GM18507 (cell line): ENCODE measurements at places on chromosomes 16 and 17.

DNA sequence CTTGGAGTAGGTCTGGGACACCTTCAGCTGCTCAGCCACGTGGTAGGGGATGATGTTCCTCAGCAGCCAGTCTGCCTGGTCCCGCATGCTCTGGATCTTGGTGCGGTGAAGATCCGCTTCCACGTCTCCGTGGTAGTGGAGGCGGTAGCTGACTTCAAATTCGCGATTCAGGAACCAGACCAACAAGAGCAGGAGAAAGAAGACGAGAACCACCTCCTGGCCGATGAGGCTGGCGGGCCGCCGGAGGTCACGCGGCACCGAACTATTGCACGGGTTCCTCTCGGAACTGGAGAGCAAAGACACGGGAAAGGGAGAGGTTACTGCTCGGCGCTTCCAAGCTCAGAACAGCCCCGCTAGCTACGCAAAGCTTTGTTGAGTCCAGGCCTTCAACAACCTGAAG is 86.2 kb upstream of the CREBBP start:
- no peak for DNase-seq

DNA sequence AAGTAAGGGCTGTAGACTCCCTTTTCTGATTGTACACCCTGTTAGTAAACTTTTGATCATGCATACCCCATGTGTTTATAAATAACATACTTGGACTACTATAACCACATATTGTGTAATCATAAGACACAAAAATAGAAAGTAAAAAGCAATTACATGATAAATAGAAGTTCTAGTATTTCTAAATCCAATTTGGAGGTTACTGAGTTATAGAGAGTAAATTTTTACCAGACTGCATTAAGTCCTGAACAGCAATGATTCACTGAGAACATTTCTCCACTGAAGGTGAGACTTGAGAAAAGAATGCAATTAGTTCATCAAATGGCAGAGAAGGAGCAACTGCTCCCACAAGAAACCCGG is 7.7 kb upstream of the TBKBP1 start:
- DNase-seq = no peak

- no peak for DNase-seq
Measured at GRCh38 chr17:44990994-44991393, 22.9 kb upstream of the C1QL1 start.

GRCh38 chr16:86740906-86741799 is 162.8 kb downstream of the FOXL1 start:
- DNase-seq = no peak

GRCh38 chr17:17870247-17870646 is 33.5 kb upstream of the SREBF1 start:
- DNase-seq = no peak

- DNase-seq = no peak
Measured at GRCh38 chr16:2712546-2712945, 7.5 kb downstream of the PRSS27 start.

DNA sequence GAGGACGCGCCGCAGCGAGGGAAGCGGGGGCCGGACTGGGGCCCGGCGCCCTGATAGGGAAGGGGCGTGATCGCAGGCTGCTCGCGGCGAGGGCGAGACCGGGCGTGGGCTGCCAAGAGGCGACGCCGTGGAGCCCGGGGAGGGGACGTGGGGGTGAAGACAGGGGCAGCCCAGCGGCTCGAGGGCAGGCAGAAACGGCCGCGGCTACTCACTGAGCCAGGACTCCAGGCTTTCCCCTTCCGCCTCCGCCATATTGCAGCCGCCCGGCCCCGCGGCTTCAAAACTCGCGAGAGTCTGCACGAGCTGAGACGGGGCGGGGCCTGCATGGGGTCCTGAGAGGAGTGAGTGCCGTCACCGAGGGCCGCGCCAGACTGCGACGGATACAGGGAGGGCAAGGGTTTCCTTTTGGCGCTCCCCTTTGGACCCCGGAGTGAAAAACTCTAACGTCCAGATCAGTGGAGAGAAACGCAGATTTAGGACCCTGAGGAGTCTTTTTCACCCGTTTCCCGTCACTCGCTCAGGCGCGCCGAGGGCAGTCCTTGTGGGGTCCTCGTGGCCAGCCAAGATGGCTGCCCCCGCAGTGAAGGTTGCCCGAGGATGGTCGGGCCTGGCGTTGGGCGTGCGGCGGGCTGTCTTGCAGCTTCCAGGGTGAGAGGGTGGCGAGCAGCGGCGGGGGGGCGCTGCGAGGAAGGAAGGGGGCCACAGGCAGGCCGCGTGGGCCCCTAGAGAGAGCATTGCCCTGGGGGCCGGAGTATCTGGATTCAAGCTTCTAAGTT is at the start of the genes GGA3 and MRPS7:
Gene GGA3, minus strand, starts transcription at position 271 of the 776 bp plus-strand sequence. Its CDS starts 19 bp downstream, at position 252.
Gene MRPS7, plus strand, starts transcription at position 544 of the 776 bp plus-strand sequence. Its CDS starts 22 bp downstream, at position 566.
- DNase-seq = peak; percentile 91

DNA sequence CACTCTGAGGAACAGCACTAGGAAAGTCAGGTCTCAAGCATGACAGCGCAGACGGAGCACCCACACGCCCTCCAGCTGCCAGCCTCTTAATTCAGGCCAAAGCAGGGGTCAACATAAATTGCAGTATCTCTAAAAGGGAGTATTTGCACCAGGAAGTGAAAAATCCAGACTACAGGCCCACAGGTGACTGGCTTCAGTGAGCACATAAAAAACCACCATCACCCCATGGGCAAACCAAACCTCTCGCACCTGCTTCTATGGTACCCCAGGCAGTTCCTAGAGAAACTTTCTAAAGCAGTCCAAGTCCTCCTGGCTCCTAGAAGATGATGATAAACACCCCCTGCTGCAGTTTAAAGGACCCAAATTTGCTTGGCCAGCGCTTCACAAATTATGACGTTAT is 129.8 kb downstream of the ZNF423 start:
- no peak for DNase-seq

- DNase-seq = peak; percentile 0
Measured at GRCh38 chr17:30599428-30600059, 122.3 kb downstream of the GOSR1 start.

- DNase-seq = no peak
Measured at GRCh38 chr17:32426894-32427293, 17.4 kb upstream of the PSMD11 start.

- DNase-seq = no peak
Measured at GRCh38 chr16:30335598-30336474, 19.3 kb downstream of the CD2BP2 start.

GRCh38 chr16:55088098-55088497 is 157.4 kb downstream of the IRX5 start:
- DNase-seq = no peak

DNA sequence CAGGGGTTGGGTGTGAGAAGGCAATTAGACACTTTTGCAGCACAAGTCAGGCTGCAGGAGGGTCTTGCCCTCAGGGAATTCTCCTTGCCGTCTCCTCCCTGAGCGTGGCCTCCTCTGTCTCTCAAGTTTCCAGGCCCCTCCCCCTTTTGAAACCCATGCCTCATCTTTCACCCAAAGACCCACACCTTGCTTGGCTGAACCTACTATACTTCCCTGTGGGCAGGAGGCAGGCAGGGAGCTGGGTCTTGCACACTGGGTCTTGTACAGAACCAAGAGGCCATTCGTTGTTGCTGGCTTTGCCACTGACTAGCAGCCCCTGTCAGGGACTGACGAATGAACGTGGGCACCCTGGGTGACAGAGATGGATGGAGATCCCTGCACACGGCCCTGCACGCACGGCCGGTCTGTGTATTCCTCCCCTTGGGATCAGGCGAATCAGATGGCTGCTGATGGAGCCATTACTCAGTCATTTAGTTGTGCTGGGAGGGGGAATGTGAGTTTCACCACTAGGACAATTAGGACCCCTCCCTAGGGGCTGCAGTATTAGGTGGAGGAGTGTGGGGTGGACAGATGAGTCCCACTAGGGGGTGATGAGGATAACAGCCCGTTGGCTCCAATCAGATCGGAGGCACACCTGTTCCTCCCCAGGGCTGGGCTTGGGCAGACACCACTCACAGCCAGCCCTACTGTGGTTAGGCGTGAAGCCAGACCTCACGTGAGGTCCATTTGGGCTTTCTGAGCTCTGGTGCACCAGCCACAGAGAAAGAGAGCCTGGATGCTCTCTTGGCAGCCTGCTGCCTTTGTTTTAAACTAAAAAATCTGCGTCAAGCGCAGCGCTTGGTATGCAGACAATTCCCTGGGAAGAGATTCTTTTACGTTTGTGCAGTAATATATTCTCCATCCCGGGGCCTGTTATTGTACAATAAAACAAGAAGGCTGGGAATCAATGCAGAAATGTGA is 167.7 kb upstream of the WSCD1 start:
- no peak for DNase-seq

DNA sequence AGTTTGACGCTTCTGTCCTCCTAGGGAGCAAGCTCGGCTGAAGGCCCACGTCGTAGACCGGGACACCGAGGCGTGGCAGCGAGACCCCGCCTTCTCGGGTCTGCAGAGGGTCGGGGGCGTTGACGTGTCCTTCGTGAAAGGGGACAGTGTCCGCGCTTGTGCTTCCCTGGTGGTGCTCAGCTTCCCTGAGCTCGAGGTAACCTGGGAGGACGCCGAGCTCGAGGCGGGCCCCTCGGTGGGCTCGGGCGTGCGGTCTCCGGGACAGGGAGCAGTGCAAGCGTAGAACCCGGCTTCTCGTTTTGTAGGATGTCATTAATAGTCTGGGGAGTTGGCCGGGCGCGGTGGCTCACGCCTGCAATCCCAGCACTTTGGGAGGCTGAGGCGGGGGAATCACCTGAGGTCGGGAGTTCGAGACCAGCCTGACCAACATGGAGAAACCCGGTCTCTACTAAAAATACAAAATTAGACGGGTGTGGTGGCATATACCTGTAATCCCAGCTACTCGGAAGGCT is 715 bp downstream of the ENDOV start:
- no peak for DNase-seq

DNA sequence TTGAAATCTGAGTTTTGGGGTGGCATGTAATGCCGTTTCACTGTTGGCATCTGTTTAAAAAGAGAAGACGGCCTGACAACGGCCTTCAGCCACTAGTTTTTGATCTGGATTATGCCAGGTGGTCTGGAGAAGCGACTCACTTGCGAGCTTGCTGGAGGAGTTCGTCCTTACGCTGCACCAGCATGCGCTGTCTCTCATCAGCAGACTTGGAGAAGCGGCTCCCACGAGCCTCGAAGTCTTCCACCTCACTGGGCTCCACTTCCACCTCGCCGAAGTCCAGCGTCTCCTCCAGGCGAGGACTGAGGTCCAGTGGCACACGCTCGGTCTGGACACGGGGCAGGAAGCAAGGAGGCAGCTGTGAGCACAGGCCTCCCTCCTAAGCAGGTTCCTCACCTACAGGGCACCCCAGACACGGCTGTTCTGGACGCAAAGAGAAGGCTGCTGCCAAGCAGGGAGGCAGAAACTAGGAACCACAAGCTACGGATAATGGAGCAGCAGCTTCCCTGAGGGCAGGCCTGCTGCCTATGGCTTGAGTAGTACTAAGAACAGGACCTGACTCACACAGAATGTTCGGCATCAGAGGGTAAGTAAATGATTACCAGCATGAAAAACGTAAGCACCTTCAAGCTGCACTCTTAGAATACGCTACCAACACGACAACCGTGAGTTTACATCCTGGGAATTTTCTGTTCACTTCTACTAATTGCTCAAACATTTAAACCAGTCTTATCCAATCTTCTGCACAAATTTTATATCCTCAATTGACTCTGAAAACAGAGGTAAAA is 61.4 kb downstream of the AMFR start:
- DNase-seq = no peak

DNA sequence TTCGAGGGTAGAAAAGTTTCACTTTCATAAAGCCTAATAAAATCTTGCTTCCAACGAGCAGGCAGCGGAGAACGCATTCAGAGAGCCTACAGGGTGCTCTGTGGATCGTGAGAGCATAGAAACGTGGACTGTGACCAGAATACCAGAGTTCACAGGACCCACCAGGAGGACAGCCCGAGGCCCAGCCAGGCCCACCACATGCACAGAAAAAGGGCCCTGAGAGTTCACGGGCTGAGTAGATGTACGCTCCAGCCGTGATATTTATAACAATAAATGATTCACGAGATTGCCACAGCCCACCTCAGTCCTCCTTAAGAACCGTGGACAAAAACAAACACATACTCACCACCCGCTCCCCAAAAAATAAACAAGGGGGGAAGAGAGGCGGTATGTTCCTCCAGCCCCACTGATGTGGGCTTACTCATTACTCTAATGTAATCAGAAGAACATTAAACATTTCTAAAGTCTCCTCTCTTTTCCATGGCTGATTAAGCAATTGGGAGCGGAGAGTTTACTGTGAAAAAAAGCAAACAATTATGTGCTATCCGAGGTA is 207.2 kb downstream of the C16orf78 start:
- no peak for DNase-seq

GRCh38 chr17:80978499-80979497 is 12.8 kb upstream of the CHMP6 start:
- no peak for DNase-seq

GRCh38 chr17:49224198-49224996 is 6.2 kb downstream of the PHOSPHO1 start:
- DNase-seq = no peak

DNA sequence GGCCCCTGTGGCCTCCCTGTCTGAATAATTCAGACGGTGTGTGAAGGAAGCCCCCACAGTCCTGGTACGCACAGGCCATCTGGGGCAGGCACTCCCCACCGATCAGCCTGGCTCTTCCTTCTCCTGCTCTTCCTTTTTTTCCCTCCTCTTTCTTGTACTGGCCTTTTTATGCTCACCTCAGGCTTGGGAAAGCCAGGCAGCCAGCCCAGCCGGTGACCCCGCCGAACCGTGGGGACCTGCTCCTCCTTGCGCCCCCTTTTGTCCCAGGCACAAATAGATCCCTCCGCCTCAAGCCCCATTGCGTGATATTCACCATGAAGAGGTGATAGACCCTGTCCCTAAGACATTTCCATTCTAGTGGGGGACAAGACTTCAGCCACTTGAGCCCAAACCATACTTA is 80.2 kb upstream of the BRD7 start:
- no peak for DNase-seq

- no peak for DNase-seq
Measured at GRCh38 chr17:28471531-28472342, 1.7 kb upstream of the SLC13A2 start.

GRCh38 chr17:65079489-65079900 is 23.0 kb upstream of the GNA13 start:
- DNase-seq = no peak

GRCh38 chr16:79170555-79171246 is 429.8 kb downstream of the MAF start:
- DNase-seq = no peak

DNA sequence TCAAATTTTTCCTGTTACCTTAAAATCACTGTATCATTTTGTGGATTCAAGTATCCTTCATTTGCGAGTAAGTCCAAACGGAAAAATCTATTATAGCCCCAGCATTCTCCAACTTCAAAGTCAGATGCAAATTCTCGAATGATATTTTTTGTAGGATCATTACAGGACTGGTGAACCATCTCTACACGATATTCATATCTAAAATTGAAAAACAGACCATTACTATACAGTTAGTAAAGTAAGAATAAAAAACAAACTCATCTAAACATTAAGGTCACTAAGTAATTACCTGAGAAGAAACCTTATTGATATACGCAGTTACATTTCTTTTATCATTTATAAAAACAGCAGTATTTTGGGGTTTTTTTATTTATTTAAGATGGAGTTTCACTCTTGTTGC is 49.8 kb downstream of the TRIM37 start:
- DNase-seq = no peak

- DNase-seq = no peak
Measured at GRCh38 chr16:27402964-27403600, 1.1 kb downstream of the IL21R start.
